ENCODE measurements at places on chromosomes 1 and 21. TPM values are rescaled to one million over a fixed set of nuclear protein-coding genes. Genes with fewer than 3 reads are reported as not detected.

Gene MTARC2
- not detected for total RNA-seq

Gene SNX7
- not detected for total RNA-seq

Gene APOBEC4
- total RNA-seq, result not detected

Gene TLR5
- total RNA-seq, result 0.17 TPM

Gene CGN
- 0.17 TPM for total RNA-seq

Gene WNT3A
- not detected for total RNA-seq

Gene DIO1
- not detected for total RNA-seq

Gene OR2L2
- 0.07 TPM for total RNA-seq

Gene HES2
- 1.1 TPM for total RNA-seq

Gene PEAR1
- total RNA-seq, result 0.12 TPM

Gene SEMA4A
- 4.6 TPM for total RNA-seq

Gene AMPD1
- total RNA-seq, result not detected

Gene LMO4
- total RNA-seq, result 43.1 TPM

Gene CHRM3
- total RNA-seq, result not detected

Gene PAQR6
- total RNA-seq, result 8.3 TPM

Gene HSPB7
- not detected for total RNA-seq

Gene FCGR3B
- total RNA-seq, result not detected

Gene AIM2
- 11.6 TPM for total RNA-seq

Gene PRKCZ
- total RNA-seq, result 2.5 TPM

Gene RIMS3
- 3.7 TPM for total RNA-seq

Gene PRAMEF15
- not detected for total RNA-seq

Gene LRRC39
- 0.54 TPM for total RNA-seq

Gene NUDT4B
- not detected for total RNA-seq

Gene DHRS3
- 87.0 TPM for total RNA-seq

Gene CZIB
- total RNA-seq, result 46.7 TPM

Measured in T-helper 1 cell treated with Interleukin-12 subunit alpha and Interleukin-12 subunit beta and Interleukin-4 antibody, amounts not matched to agents 30 ng/mL and 1 ng/mL, for 36 hours (primary cell).